Kidney capillary endothelial cell (primary cell): ENCODE measurements at places on chromosomes 2 and 18.

- no peak for DNase-seq
Measured at GRCh38 chr2:218732761-218733158, 22.1 kb downstream of the TTLL4 start.

GRCh38 chr2:129895526-129896082 is 83.9 kb upstream of the RAB6C start:
- no peak for DNase-seq

DNA sequence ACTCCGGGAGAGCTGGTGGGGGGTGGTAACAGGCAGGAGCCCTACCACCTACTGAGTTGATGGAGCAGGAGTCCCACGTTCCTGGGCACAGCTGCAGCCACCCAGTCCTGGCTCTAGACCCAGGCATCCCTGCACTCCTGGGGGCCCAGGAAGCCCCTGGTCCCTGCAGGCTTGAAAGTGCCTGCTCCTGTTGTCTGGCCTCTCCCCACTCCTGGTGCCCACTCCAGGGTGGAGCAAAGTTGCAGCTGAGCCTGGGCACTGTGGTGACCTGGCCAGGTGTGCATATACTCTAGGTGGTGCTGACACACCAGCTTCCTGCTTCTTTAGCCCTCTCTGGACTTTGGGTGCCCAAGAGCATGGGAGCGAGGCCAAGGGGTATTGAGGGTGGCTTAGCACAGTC is 119.0 kb upstream of the SLC38A11 start:
- DNase-seq: no peak

- DNase-seq: no peak
Measured at GRCh38 chr2:231966886-231967285, 5.4 kb downstream of the DIS3L2 start.

- no peak for DNase-seq
Measured at GRCh38 chr2:75557474-75558133, 3.1 kb downstream of the EVA1A start.

- no peak for DNase-seq
Measured at GRCh38 chr2:12661489-12661888, 55.2 kb upstream of the TRIB2 start.

- no peak for DNase-seq
Measured at GRCh38 chr2:228118940-228119339, 62.5 kb downstream of the SPHKAP start.

- peak; percentile 45 for DNase-seq
Measured at GRCh38 chr2:191758518-191759507, 80.9 kb downstream of the NABP1 start.
